ENCODE measurements at places on chromosomes 11 and 22.

DNA sequence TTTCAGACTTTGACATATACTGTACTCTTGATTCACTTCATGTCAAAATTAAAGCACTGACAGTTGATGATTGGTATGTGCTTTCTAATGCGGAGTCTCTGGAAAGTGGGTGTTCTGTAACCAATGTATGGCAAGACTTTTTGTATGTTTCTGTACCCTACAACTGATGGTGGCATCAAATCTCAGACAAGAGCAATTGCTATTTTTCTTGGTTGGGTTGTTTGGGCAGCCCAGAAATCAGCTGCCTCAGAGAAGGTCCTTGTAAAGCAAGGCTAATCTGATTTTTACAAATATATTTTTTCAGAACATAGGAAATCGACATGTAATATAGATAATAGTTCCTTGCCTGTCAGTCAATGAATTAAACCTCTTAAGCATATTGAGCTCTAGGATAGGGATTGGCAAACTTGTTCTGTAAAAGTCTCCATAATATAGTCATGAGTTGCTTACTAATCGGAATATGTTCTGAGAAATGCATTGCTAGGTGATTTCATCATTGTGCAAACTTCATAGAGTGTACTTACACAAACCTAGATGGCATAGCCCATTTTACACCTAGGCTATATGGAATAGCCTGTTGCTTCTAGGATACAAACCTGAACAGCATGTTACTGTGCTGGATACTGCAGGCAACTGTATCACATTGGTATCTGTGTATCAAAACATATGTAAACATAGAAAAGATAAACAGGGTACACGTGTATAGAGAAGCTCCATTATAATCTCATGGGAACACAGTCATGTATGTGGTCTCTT is 10.2 kb upstream of the OOSP4A start:
- no peak for DNase-seq

DNA sequence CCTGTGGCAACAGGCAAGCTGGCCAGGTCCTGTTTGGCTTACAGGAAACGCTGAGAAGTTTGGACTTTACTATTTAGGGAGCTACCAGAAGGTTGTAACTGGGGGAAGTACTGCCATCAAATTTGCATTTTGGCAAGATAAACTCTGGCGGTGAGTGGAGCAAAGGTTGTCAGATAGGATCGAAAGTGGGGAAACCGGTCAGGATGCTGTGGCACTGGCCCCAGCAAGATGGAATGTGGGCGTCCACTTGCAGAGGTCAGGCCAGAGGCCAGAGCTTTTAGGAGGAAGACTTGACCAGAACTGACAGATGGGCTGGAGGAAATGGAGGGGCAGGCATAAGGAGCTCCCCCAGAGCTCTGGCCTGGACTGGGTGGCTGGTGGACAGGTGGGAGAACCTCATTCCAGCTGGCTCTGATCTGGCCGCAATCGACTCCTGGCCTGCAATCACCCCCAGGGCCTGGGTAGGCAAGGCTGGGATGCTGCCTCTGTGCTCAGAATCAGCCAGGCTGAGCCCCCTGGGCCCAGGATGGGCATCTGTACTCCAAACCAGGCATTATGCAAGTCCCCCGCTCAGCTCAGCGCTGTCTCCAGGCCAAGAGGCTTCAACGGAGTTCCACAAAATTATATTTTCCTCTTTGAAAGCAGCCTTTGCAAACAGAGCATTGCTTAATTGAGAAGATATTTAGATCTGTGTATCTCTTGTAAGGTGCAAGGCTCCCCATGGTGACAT is 178.3 kb upstream of the NECTIN1 start:
- DNase-seq: no peak

DNA sequence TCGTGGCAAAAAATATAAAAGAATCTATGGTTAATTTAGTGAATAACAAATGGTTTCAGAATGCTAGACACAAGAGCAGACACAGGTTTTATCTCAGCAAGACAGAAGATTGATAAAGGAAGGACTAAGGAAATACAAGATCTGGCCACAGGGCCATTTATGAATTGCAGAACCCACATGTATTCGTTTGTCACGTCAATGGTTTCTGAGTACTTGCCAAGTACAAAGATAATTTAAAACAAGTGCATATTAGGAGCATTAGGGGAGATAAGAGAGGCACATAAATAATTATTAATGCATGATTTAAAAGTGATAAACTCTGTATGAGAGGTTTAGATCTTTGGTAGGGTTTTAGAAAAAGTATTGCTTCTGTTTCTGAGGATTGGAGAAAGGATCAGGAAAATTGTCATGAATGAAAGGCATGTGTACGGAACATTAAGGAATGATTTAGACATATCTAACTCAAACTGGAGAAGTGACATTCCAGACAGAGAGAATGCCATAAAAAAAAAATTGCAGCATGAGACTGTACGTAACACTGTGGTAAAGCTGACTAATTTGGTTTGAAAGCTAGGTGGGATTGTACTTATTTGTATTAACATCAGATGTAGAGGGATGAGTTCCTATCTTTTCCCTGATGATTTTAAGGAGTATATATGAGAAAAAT is 727.1 kb downstream of the NELL1 start:
- no peak for DNase-seq

DNA sequence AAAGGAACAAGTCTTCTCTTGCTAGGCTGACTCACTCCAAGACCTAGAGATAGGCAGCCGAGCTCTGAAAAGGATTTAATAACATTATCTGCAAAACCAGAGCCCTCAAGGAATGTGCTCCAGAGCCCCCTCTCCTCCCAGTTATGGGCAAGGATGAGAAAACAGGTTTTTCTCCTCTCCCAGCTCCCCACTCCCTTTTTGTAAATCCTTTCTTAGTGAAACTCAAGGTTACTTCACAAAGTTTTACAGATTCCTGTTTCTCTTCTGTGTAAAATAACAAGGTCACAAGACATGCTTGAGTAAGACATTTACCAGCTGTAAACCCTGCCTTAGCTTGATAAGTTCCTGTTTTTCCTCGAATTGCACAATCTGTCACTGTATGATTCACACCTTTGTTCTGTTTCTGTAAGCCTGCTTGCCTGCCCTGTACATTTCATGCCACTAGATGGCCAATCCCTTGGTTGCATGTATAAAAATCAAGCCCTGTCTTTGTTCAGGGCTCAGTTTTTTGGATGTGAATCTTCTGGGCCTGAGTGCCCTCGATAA is 489.4 kb downstream of the KCNA4 start:
- no peak for DNase-seq

GRCh38 chr11:60504219-60504905 is 10.8 kb upstream of the MS4A13 start:
- no peak for DNase-seq

GRCh38 chr11:11635443-11635842 is 13.6 kb upstream of the GALNT18 start:
- no peak for DNase-seq

DNA sequence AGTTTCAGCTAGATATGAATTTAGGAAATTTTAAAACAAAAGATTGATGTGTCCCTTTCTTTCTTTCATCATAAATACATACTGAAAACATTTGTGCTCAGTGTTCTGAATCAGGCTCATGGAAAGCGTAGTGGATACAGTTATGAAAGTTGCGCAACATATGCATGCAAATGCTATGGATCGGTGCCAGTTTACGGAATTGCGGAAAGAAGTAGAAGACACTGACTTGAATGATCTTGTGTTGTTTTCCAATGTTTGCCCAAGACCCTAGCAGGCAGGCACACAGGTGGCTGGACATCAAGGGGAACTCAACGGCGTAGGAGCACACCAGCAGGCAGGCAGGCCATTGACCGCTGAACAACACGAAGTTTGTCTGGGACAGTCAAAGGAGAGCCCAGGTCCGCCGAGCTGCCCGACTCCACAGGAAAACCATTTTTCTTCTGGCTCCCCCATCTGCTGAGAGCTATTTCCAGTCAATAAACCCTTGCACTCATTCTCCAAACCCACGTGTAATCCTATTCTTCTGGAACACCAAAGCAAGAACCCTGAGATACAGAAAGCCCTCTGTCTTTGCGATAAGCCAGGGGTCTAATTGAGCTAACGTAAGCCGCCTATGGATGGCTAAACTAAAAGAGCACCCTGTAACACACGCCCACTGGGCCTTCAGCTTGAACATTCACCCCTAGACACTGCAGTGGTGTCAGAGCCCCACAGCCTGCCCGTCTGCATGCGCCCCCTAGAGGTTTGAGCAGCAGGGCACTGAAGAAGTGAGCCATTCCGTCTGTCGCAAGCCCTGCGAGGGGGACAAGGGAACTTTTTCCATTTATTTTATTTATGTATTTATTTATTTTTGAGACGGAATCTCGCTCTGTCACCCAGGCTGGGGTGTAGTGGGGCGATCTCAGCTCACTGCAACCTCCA is 7.4 kb upstream of the BIRC3 start:
- DNase-seq: no peak

- DNase-seq: no peak
Observed at GRCh38 chr11:120372296-120372695, 36.1 kb downstream of the ARHGEF12 start.

- no peak for DNase-seq
Observed at GRCh38 chr11:22458161-22458560, 120.0 kb downstream of the SLC17A6 start.

- no peak for DNase-seq
Observed at GRCh38 chr11:93902921-93903320, 52.5 kb upstream of the VSTM5 start.

DNA sequence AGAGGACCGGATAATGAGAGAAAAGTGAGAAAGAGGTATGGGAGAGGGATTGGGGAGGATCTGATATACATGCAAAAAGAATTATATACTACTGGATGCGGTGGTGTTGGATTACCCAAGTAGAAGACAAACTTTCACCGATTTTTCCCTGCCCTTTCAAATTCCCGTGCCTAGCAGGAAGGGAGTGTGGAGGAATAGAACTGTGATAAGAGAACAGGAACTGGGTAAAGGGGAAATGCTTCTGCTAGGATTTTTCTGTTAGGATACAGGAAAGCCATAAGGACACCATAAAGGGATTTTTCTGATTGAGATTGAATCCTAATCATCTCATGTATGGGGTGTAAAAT is 480 bp upstream of the MTMR2 start:
- no peak for DNase-seq

DNA sequence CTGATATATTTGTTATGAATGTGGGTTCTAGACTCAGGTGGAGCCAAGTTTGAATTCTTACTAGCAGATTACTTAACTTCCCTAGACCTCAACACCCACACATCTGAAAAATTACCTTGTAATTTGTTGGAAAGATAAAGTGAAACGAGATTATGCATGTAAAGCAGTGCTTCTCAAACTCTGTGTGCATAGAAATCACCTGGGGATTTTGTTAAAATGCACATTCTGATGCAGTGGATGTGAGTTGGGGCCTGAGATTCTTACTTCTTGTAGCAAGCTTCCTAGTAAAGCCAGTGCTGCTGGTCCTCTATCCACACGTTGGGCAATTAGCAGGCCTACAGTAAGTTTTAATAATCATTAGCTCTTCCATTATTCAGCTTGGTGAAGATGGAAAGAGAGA is 15.1 kb upstream of the CEP295 start:
- DNase-seq: no peak

DNA sequence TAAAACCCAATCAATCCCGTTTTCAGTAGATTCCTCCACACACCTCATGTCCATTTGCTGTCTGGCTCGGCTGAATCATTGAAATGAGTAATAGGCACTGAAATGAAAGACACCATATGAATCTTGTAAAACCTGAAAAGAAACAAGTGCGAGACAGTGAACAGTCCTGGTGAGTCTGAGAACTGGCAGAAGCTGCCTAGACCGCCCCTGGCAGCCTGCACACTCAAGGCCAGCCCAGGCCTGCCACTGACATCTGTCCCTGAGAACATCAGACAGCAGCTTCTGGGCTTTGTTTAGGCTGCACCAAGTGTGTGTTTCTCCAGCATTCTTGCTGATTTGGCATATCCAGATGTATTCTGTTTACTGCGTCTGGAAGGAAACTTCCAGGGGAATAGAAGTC is 44.8 kb downstream of the ENDOD1 start:
- DNase-seq: no peak

DNA sequence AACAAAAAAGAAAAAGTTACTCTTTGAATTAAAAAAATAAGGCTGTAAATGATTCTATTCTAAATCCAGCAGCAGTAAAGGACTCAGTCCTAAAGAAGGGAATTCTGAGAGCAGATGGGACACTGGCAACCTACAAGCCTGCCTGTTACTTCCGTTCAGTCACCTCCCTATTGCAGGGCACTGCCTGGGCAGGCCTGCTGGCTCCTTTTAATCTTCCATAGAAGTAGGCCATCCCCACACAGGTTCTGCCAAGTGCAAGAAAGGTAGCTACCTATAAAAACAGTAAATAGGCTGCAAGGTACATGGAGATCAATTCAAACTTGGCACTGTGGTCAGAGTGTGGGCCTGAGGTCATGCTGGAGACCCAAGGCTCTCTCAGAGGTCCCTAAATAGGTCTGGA is 136.4 kb downstream of the TRIM44 start:
- DNase-seq: no peak

DNA sequence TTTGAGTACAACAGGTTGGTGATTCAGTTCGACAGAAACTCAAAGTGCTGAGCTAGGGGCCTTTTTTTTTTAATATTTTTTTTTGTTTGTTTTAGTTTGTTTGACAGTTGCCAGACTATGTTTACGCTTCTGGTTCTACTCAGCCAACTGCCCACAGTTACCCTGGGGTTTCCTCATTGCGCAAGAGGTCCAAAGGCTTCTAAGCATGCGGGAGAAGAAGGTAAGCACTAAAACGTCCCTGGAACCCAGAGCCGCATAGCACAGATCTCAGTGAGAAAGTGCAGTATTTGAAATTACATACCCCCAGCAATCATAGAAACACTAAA is 649 bp downstream of the PRRG4 start:
- no peak for DNase-seq

GRCh38 chr11:92955860-92956259 is 13.6 kb upstream of the MTNR1B start:
- no peak for DNase-seq

DNA sequence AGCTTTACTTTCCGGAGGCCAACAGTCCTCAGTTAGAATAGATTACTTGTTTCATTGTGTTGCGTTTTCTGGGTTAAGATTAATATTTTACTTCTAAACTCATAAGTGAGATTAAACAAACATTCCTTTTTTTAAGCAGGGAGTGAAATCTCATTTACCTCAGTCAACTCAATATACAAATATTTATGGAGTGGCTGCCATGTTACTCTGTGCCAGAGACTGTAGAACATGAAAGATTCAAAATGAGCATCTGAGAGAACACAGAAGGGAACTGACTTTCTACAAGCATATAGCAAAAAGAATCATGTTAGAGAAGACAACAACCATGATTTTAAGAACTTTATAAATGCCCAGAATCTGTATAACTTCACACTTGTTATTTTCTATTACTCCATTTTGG is 3.4 kb upstream of the LRRC55 start:
- no peak for DNase-seq

DNA sequence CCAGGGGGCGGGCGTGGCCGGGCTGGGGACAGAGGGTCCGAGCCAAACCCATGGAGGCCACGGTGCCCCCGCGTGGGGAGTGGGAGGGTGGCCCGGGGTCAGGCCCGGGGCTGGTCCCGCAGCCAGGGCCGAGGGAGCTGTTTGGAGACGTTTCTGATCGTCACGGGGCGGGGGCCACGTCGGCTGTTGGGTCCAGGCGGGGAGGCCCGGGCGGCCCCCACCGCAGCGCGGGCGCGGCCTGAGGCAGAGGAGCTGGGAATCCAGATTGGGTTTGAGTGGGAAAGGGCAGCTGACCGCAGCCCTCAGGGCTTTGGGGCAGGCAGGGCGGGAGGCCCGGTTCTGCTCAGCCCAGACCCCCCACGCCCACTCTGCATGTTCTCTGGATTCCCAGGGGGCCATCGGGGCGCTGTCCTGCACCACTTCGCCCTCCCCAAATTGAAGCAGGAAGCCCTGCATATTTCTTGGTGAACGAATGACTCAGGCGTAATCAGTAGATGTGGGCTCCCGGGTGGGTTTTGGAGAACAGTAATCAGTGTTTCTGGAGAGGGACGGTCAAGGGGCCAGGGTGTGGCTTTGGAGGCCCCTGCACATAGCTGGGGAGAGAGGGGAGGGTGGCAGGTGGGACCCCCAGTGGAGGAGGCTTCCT is 583 bp downstream of the MRPL23 start:
- DNase-seq: no peak

All from effector memory CD4-positive, alpha-beta T cell (primary cell).